WERI-Rb-1 (cell line): ENCODE measurements at places on chromosomes 7 and 10.

DNA sequence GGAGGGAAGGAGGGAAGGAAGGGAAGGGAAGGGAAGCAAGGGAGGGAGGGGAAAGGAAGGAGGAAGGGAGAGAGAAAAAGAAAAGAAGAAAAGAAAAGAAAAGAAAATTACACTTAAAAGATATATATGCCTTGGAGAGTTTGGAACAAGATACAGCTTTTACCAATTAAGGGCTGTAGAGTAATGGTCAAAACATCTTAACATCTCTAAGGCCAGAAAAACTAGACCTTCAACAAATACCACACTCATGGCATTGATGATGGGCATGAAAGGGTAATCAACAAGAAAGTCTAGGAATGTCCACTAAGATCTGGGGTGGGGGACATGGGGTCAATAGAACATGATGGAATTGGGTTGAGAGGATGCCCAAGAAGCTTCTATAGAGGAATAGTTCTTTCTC lies 74.5 kb downstream of the CREB3L2 start:
- no peak for DNase-seq

DNA sequence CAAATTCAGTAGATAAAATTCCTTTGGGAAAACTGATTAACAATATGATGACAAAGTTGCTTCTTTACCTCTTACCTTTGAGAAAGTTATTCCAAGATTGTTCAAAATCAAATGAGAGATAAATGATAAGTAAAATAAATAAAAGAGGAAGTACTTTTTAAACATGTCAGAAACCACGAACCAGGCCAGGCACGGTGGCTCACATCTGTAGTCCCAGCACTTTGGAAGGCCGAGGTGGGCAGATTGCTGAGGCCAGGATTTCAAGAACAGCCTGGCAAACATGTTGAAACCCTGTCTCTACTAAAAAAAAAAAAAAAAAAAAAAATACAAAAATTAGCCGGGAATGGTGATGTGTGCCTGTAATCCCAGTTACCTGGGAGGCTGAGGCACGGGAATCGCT lies 296.6 kb downstream of the HGF start:
- no peak for DNase-seq

DNA sequence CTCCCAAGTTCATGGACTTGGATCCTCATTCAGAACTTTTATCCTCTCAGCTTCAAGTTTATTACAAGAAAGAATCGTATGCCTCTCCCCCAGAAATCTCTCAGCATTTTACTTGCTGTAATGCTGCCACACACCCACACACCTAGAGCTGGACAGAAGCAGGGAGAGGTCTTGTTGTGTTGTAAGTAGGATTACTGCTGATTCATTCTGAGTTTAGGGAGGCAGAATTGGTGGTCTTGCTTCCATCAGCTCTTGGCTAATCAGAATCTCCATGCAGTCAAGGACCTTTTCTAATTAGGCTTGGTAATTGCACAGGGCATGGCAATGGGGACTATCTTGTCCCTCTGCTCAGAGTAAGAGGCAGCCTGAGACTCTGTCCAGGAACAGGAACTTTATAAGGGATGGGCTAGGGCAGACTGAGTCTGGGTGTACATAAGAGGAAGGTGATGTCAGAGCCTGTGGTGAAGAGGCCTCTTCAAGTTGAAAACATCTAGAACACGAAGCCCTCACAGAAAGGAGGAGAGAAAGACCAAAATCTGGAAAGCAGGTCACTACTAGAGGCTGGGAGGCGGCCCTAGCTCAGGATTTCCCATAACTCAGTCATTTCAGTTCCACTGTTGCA lies 7.0 kb upstream of the PTPRE start:
- no peak for DNase-seq

- peak; percentile 72 for DNase-seq
Measured at GRCh38 chr7:33905389-33906032, at the start of gene BMPER. Gene BMPER (plus strand): TSS chr7:33905539. CDS start chr7:33905614, 75 bp downstream.

DNA sequence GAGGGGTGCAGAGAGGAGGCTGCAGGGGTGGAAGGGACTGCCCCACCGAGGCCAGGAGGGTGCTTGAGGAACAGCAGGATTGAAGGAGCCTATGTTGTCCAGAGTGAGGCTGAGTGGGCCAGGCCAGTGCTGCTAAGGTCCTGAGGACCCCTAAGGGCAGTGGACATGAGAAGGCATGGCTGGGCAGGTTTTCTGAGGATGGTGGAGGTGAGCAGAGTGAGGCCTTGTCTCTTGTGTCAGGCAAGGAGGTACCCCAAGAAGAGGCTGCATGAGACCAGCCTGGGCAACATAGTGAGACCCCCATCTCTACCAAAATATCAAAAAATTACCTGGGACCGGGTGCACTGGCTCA lies 5.2 kb downstream of the SH2B2 start:
- DNase-seq, result no peak

DNA sequence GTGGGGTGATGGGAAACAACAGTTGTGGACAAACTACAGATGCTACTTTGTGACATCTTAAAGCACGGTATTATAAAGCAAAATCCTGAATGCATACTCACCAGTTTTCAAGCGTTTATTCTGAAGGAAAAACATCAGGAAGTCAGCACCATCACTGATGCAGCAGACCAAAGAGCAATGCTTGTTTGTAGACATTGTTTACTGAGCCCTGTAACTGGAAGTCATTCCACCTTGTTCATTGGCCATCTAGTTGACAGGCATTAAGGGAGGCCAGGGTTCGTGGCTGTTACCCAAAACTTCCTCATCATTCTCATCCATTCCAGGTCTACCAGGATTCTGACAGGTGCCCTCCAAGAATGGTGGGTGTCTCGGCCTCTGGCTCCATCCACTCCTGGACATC lies 55.3 kb upstream of the FAM204A start:
- no peak for DNase-seq

DNA sequence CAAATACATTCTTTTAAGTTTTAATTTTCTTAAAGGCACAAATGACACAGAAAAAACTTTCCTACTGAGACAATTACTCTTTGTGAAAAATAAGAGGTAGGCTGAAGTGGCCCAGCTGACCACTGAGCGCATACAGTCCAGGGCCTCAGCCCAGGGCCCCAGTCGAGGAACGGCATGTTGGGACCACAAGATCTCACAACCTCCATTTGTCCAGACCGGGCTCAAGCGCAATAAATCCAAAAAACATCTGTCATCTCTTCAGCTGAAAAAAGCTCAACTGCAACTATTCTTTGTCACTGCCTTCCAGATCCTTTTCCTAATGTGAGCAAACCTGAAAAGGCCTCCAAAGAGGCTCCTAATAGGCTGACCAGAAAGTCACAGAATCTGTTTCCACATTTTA lies 165.8 kb downstream of the SRPK2 start:
- no peak for DNase-seq

DNA sequence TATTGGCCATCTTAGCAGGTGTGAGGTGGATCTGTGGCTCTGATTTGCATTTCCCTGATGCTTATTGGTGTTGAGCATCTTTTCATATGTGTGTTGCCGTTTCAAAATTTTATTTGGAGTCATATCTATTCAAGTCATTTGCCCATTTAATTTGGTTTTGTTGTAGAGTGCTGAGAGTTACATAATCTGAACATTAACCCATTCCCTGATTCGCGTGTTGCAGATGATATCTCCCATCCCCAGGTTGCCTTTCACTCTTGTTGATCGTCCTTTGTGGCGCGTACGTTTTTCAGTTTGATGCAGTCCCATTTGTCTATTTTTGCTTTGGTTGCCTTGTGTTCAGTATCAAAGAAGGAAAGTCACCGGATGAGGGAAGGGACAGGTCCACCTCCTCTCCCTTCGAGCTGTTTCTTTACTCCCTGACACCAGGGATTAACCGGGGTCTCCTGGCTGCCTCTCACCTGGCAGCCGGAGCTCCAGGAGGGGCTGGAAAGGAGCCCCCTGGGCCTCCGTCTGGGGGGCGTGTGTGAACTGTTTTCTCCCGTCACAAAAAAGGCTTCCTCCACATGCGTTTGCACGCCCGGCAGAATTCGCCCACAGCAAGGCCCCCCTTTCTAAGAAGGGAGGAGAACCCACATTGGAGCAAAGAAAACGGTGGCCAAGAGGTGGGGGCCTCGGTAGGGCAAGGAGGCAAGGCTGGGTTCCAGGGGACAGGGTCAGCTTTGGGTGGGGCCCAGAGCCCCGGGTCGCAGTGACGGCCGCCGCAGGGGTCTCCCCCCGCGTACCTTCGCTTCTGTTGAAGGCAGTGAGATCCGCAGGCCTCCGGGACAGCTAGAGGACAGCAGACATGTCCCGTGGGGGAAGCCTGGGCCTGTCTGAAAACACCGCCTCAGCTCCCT lies 8.3 kb downstream of the MNX1 start:
- DNase-seq, result no peak

GRCh38 chr7:131020759-131021261 lies 286.8 kb upstream of the KLF14 start:
- no peak for DNase-seq

- no peak for DNase-seq
Measured at GRCh38 chr10:103572347-103573204, 79.1 kb downstream of the NEURL1 start.

DNA sequence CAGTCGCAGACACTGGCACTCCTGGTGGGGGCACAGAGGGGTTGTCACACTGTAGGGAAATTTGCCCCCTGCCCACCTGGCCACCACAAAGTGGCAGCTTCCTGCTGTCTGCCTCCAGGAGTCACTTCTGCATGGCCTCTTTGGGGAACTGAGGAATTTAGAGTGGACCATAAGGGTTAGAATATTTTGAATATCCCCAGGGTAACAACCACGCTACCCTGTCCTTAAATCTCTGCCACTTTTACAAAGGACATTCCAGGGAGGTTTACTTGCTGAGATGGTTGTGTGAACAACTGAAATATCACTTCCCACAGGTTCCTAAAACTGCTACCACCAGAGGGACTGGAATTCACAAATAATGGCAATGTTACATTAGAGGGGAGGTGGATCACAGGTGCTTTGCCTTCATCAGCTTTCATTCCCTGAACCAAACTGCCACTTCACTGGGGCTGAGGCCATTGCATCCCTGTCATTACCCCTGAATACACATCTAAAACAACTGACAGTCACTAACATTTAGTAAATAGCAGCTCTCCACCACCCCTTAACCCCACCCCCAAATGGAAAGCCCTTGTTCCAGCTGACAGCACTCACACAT lies 88.1 kb upstream of the IFRD1 start:
- no peak for DNase-seq

DNA sequence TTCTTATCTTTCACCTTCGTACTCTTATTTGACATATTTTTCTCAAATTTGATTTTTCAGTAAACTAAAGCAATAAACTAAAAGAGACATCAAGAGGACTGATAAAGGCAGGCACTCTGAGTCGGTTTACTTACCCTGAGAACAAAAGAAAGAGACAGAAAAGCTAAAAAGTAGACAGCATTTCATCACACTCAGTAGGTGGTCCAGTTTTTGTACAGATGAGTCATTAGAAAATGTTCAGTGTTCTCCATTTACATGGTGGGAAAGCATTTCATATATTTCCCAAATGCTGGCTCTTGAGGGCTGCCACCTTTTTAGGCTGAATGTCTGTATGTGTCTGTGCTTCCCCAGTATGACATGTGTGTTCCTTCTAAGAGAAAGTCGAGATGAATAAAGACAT lies 52.7 kb downstream of the NHLRC2 start:
- DNase-seq, result no peak

DNA sequence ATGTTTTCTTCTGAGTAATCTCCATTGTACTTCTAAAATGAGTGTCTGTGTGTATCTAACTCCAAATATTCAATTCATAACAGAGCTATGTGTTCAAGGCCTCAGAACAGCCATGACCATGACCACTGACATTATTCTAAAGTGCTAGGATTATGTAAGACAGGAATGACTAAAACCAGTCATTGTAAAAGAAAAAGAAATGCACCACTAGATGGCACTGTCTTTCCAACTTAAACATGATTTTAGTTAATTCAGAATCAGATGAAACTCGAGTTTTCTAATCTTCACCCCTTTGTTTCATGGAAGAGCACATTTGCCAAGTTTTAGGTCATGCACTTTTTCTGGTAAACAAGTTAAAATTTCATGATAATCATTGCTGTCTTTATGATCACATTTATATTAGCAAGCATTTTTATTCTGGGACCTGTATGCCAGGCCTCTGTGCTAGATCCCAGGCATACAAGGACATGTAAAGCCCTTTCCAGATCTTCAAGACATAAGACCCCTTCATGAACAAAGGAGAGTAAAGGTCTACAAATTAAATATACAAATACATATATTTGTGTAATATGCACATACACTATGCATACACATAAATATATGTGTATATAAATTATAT lies 26.1 kb upstream of the RSU1 start:
- DNase-seq, result no peak

DNA sequence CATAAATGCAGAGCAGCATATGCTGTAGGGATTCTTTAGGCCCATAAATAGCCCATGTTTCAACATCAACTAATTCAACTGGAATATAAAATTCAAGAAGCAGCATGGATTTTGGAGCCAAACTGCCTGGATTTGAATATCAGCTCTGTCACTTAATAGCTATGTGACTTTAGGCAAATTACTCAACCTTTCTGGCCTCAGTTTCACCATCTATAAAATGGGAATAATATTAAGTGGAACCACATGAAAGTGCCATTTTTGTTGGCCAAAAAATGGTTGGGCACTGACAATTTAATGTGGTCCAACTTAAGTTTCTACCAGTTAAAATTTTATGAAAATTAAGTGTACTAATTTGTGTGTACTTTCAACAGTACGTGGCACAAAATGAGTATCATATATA lies 98.1 kb downstream of the GSAP start:
- no peak for DNase-seq

GRCh38 chr10:127506094-127506493 lies 43.0 kb upstream of the NPS start:
- DNase-seq, result no peak

DNA sequence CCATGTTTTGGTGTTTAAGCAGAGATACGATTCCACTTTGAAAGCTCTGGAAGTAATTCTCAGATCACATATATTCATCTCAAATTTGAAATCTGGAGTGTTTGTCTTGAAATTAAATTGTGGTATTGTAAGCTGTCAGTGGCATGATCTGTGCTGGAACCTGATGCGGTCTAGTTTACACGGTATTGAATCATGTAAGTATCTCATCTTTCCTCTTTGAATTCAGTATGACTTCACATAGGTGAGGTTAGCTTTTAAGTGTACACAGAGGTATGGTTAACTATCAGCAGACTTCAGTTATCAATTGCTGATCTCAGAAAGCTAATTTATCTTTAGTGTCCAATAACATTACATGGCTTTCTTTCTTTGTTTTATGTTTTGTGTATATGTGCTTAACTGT lies 155.2 kb downstream of the MGMT start:
- DNase-seq, result no peak

GRCh38 chr10:97843281-97843671 lies 6.4 kb upstream of the GOLGA7B start:
- no peak for DNase-seq

DNA sequence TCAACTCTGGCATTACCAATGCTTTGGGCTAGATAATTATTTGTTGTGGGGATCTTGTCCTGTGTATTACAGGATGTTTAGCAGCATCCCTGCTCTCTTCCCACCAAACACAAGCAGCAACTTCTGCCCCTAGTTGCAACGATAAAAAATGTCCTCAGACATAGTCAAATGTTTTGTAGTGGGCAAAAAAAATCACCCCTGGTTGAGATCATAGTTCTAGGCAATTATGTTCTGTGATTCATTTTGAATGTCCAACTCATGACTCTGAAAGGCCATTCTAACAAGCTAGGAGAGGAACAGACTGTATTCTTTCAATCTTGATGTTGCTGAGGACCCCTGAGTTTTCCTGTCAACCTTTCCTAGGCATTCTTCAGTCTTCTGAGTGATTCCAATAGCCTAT lies 79.5 kb downstream of the RTKN2 start:
- DNase-seq, result no peak

- DNase-seq, result no peak
Measured at GRCh38 chr10:132912713-132913558, 29.4 kb downstream of the CFAP46 start.
